ENCODE measurements at places on chromosomes 16 and 17.

GRCh38 chr17:66378296-66378695 lies 75.9 kb downstream of the PRKCA start:
- no peak for DNase-seq

GRCh38 chr16:57626420-57627170 lies 1.8 kb upstream of the ADGRG1 start:
- DNase-seq: no peak

- no peak for DNase-seq
These were observed 42.0 kb downstream of the FOXK2 start for GRCh38 chr17:82561429-82562035.

GRCh38 chr17:80198144-80198661 lies 21.9 kb downstream of the SGSH start:
- no peak for DNase-seq

DNA sequence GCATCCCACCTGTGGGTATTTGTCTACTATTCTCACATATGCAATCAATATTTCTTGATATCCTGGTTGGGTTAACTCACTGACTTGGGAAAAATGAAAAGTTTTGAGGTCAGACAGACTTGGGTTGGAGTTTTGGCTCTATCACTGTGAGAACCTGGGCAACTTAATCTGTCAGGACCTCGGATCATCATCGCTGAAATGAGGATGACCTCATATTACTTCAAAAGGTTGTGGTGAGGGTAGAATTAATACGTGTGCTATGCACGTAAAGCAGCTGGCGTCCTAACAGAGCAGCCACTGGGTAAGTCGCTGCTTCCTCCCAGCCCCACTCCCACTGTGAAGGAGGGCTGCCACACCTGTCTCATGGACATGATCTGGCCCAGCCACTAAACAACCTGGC lies 57.3 kb downstream of the COG7 start:
- DNase-seq: no peak

GRCh38 chr17:40646791-40647623 lies 611 bp downstream of the SMARCE1 start:
- peak; percentile 4 for DNase-seq

- no peak for DNase-seq
These were observed 255.2 kb downstream of the SLC39A11 start for GRCh38 chr17:72837335-72837734.

DNA sequence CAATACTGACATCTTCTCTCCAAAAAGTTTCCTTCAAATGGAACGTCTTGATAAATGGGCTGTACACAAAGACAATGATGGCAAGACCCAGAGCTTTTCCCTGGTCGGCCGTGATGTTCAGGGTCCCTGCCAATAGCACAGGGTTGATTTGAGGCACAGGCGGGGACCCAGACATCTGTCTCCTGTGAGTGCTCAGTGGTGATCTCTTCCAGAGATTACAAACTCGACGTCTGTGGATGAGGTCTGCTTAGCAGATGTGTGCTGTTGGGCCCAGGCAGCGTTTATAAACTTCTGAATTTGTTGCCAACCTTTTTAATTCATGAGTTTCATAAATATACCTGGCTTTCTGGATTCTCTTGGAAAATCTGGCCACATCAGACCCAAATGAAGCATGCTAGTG lies 14.9 kb downstream of the CPPED1 start:
- DNase-seq: no peak

GRCh38 chr16:2787406-2787805 lies at the start of gene PRSS33:
Gene PRSS33 (minus strand): TSS chr16:2787560. CDS start chr16:2786547, 1,013 bp downstream.
- no peak for DNase-seq

DNA sequence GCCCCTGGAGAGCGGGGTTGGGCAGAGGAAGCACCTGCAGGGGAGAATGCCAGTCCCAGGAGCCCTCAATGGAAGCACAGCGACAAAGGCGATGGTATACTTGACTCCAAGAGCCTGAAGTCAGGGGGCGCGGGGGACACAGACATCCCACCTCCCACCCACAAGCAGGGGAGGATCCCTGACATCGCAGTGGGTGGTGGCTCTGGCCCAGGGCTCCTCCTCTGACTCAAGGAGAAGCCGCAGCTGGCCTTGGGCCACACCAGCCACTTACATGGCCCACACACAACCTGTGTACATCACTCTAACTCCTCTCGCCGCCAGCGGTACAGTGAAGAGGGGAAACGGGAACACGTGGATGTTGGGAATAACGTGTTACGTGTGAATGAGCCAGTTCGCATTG lies 44.3 kb downstream of the FZD2 start:
- DNase-seq: no peak

- DNase-seq: no peak
These were observed 17.4 kb upstream of the ERN1 start for GRCh38 chr17:64147110-64148016.

DNA sequence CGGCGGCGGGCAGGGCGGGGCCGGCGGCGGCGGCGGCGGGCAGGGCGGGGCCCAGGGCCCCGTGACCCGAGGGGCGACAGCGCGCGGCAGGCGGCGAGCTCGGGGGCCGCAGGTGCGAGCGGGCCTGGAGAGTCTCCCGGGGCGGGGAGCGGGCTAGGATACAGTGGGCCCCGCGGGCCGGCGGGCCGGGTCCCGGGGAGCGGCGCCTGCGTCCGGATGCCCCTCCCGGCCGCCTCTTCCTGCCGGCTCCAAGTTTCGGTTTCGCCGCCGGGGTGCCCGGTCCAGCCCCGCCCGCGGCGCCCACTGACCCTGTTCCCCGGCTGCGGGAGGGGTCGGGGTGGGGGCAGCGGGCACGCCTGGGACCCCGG lies at the start of gene RNF213:
RNF213 (plus strand) TSS at position 62 of the 368 bp plus-strand sequence. CDS start 2,830 bp downstream, outside the sequence.
- no peak for DNase-seq

GRCh38 chr17:7354262-7354843 lies 603 bp upstream of the TMEM95 start:
- DNase-seq: peak; percentile 53
